Endothelial cell (in vitro differentiated cells): ENCODE measurements at places on chromosomes 3 and 15.

GRCh38 chr15:68561901-68562300, 16.9 kb upstream of the CORO2B start:
- no peak for DNase-seq

- DNase-seq = peak; percentile 7
Observed at GRCh38 chr3:94115482-94115881, 52.6 kb downstream of the NSUN3 start.

DNA sequence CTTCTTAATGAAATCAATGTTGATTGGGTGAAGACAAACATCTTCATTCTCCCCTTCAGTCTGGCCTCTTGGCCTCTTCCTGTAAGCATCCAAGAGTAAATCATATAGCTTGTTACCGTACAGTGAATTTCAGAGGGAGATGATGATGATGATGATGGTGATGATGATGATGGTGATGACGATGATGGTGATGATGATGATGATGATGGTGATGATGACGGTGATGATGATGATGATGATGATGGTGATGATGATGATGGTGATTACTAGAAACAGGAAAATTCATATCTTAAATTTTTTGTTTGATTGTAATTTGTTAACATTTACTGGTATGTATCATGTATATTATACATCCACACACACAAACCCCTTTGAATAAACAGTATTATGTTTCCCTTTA, 256.1 kb upstream of the PLSCR5 start:
- no peak for DNase-seq

GRCh38 chr15:32970847-32971246, 223.7 kb downstream of the FMN1 start:
- DNase-seq = no peak

DNA sequence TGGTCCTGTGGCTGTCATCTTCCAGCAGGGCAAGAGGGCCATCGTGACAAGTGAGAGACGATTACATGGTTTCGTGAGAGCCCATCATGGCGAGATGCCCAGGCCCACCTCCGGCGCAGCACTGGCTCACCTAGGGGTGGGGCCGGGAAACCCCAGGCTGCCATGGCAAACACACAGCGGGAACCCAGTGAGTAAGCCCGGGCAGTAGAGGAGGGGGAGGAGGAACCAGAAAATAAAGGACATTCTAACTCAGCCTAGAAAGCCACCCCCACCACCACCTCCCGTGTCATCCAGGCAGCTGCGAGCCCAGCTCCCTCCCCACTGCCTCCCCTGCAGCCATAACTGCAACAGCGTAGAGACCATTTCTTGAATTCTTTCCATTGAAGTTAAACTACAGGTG, 52.3 kb downstream of the PCSK6 start:
- DNase-seq = no peak

DNA sequence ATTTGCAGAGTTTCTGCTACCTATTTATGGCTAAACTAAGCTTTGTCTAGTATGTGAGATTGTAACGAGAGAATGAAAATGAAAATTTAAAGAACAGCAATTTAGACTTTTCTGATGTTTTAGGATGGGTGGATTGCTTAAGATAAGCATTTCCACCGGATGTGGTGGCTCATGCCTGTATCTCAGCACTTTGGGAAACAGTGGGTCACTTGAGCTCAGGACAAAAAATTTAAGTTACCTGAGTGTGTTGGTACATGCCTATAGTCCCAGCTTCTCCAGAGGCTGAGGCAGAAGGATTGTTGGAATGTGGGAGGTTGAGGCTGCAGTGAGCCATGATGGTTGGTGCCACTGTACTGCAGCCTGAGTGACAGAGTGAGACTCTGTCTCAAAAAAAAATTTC, 3.3 kb downstream of the PPP4R2 start:
- no peak for DNase-seq

DNA sequence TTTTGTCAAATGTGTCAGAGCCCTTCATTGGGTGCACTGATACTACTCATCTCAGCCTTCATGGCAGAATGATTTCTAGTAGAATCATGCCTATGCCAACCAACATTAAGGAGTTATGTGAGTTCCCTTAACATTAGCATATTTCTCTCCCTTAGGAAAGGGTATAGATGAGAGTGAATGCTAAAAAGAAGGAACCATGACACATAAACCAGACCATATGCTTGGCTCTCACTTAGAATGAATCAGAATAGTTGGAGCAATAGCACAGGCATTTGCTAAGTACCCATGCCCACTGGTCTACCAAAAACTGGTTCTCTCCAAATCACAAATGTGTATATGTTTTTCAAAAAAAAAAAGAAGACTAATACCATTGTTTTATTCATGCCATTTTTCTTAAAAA, 51.1 kb downstream of the STRIT1 start:
- no peak for DNase-seq

DNA sequence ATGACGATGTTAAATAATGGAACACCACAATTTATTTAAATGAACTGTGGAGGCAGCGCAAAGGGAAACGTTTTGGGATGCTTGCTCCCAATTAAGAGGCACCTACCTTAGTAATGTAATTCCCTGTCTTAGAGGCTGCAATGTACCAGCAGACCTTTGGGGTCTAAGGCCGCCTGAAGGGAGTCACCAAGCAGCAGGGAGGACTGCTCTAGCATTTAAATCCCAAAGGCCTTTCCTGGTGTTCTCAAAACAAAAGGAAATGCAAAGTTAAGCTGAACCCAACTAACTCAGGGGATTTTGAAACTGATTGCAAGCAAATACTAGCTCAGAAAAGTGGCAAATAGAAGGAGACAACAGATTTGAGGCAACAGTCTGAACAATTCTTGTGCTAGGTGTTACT, 510.8 kb downstream of the GABRG3 start:
- no peak for DNase-seq

DNA sequence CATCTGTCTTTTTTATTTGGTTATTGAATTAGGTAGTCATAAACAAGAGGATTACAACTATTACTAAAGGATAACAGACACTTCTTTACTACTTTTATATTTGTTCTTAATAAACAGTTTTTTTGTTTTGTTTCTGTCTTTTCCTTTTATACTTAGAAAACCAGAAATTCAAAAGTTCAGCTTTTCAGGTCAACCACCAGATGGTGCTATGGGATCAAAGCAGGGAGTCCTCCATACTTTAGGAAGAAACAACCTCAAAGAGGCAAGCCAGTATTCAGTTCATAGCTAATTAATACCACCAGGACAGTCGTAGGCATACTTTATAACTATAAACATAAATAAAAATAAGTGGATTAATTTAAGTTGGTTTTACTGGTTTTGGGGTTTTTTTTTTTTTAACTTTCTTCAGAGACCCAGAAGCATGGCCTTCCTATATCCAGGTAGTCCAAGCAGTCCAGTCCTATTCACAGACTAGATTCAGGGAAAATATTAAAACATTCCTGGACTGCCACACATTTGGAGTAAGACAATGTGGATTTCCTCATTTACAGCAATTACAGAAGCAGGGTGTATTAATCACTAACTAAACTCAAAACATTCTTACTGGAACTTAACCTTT, 16.0 kb upstream of the EID1 start:
- DNase-seq = peak; percentile 54

DNA sequence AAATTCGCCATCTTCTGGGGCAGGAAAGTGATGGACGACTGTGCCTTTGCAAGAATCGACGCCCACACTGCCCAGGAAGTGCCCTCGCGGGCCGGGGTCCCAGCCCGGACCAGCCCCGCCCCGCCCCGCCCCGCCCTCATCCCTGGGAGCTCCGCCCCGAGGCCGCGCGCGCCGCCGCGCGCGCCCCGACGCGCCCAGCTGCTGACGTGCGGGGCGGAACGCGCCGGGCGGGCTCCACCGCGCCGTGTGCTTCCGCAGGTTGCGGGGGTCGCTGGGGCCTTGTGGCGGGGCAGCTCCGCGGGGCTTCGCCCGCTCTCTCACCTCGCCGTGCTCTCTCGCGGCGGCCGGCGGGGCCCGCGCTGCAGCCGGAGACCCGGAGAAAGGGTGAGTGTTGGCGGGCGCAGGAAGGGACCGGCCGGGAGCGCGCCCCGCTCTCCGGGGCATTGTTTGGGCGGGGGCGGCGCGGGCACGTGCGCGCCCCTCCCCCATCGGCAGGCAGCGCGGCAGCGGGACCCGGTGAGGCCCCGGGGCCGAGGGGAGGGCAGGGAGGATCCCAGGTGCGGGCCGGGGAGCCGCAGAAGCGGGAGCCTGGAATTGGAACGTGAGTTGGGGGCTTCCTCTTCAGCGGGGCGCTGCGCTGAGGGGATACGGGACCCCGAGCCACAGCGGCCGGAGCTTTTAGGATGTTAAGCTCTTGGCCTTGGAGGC, at the start of gene YEATS2:
YEATS2 (plus strand) TSS at position 188 of the 708 bp plus-strand sequence. CDS start 17,366 bp downstream, outside the sequence.
- DNase-seq = peak; percentile 78

DNA sequence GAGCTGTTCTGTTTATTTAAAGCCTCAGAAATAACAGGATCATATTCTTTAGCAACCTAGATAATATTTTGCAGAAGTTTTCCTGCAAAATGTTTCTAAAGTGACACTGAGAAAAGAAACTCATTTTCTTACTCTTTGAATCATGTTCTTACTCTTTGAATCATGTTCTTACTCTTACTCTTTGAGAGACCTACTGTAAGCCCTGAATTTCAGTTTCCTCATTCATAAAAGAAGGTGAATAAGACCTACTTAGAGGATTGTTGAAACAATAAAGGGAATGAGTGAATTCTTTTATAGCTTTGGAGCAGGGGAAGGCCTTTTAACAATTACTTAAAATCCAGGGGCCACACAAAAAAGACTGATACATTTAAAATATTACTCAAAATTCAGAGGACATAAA, 221.7 kb upstream of the CMC1 start:
- DNase-seq = no peak

GRCh38 chr3:129118745-129119144, 2.9 kb downstream of the RAB43 start:
- no peak for DNase-seq

DNA sequence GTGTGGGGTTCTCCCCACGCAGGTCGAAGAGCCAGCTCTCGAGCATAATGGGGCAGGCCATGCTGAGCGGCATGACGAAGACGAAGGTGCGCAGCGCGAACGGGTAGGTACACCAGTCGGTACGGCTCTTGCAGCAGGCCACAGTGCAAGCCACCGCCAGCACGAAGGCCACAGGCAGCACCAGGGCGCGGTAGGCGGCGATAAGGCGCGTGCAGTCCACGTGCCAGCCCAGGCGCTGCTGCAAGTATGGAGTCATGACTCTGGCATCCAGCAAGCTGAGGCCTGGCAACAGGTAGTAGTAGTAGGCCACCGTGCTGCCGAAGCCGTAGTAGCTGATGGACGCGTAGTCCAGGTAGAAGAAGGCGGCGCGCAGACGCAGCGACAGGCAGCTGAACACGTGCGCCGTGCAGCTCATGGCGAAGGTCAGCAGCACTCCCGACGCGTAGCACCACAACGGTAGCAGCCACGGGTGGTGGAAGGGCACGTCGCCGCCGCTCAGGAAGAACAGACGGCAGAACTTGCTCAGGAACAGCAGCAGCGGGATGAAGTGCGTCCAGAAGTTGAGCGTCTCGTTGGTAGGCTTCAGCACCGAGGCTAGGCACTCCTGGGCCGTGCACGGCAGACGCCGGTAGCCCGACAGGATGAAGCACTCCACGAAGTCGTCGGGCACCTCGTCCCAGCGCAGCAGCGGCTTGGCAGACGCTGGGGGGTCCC, 797 bp downstream of the PAQR9 start:
- no peak for DNase-seq

- DNase-seq = peak; percentile 26
Observed at GRCh38 chr15:91099616-91099994, 452 bp upstream of the SV2B start.

DNA sequence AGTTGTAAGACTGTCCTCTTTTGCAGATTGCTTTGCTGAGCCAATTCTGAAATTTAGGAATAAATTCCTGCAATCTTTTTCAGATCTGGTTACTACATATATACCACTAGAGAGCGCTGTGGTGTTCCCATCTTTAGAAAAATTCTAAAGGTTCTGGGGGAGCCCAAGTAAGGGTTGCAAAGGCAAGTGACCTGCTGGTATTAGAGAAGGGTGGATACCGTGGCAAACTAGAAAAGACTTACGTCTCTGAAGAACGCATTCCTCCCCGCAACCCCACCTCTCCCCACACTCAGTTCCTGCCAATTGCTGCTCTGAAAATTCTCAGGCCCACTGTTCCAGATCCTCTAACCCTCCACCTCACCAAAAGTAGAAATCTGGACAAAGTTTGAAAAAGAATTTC, 48.5 kb downstream of the EFHB start:
- DNase-seq = peak; percentile 5

- no peak for DNase-seq
Observed at GRCh38 chr3:30508339-30508738, 98.1 kb upstream of the TGFBR2 start.

GRCh38 chr3:124999897-125000435, 55.8 kb downstream of the HEG1 start:
- no peak for DNase-seq

DNA sequence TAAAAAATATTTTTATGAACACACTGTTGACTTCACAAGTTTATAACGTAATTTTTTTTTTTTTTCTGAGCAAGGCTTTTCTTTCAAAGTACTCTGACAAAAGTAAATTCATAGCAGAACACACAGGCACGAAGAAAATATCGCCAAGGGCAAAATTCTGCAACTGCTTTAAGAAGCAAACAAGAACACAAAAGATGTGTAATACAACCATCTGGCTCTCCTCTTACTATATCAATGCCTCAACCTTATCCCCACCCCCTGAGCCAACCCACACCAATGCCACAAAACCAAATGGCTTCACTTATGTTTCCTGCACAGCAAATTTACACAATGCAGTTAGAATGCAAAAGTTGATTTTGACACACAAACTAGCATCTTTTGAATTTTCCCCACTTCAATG, 274.2 kb downstream of the FOXP1 start:
- no peak for DNase-seq

- DNase-seq = no peak
Observed at GRCh38 chr3:64081235-64081630, 57.9 kb upstream of the PSMD6 start.

DNA sequence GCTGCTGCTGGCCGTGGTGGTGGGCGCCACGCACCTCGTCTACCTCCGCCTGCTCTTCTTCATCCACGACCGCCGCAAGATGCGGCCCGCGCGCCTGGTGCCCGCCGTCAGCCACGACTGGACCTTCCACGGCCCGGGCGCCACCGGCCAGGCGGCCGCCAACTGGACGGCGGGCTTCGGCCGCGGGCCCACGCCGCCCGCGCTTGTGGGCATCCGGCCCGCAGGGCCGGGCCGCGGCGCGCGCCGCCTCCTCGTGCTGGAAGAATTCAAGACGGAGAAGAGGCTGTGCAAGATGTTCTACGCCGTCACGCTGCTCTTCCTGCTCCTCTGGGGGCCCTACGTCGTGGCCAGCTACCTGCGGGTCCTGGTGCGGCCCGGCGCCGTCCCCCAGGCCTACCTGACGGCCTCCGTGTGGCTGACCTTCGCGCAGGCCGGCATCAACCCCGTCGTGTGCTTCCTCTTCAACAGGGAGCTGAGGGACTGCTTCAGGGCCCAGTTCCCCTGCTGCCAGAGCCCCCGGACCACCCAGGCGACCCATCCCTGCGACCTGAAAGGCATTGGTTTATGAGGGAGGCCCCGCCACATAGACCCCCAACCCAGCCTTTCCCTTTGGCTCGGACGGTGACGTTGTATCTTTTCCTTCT, 1.1 kb downstream of the GPR27 start:
- DNase-seq = no peak
